Amniotic stem cell (primary cell): ENCODE measurements at places on chromosomes 7 and 10.
A peak's percentile ranks its signal among the peaks of the same experiment; 100 is the strongest.

GRCh38 chr7:2660359-2661095 lies 27.5 kb upstream of the AMZ1 start:
- no peak for DNase-seq

DNA sequence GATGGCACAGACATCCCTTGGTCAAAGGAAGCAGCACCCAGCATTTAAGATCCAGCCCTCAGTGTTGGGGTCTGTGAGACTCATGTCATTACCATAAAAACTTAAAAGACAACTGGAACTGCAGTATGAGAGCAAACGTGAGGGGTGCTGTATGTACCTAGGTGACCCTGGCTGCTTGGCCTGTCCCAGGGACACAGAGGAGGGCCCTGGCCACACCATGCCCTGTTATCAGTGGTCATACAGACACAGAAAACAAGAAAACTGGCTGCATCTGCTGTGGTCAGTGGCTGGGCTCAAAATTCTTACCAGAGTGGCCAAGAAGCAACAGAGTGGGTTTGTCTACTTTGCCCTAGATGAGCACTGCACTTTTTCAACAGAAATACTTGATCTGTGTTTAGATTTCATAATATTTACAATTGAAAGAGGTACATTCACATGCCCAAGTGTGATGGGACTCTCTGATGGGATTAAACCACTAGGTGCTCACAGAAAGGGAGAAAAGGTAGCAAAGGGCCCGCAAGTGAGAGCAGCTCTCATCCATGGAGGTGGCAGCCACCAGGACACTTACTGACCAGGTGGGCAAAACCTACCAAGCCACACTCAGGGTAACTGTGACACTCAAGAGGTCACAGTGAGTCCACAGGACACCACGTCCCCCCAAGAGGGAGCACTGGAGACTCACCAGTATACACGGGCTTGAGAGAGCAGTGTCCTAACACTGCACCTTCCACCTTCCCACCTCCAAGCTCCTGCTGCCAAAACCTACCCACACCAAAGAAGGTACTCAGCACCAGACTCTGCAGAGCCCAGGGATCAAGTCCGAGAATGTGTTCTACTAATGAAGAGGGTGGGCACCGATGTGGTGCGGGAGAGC lies 68.1 kb upstream of the CAMK2B start:
- DNase-seq: no peak

- DNase-seq: no peak
Measured at GRCh38 chr7:157685430-157686284, 348.9 kb downstream of the DNAJB6 start.

GRCh38 chr10:86782701-86783418 lies 26.4 kb downstream of the BMPR1A start:
- DNase-seq: no peak

- no peak for DNase-seq
Measured at GRCh38 chr10:2935647-2936386, 131.5 kb upstream of the PFKP start.

DNA sequence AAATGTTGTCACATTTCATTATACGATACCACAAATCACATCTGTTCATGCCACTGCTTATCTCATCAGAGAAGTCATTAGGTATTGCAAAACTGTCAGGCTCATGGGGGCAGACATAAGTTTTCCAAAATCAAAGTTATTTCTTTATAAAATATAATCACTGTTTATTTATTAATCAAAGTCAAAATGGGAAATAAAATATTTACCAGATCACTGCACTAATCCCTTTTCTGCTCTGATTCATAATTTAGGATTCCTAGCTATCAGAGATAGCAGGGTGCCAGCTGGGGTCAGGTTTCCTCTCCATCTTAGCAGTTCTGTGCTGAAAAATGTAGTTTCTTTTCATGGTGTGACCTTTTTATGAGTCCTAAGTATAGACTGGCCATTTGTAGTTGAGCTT lies 117.7 kb upstream of the LANCL2 start:
- no peak for DNase-seq

- DNase-seq: no peak
Measured at GRCh38 chr10:76136961-76137360, 705.5 kb downstream of the LRMDA start.

DNA sequence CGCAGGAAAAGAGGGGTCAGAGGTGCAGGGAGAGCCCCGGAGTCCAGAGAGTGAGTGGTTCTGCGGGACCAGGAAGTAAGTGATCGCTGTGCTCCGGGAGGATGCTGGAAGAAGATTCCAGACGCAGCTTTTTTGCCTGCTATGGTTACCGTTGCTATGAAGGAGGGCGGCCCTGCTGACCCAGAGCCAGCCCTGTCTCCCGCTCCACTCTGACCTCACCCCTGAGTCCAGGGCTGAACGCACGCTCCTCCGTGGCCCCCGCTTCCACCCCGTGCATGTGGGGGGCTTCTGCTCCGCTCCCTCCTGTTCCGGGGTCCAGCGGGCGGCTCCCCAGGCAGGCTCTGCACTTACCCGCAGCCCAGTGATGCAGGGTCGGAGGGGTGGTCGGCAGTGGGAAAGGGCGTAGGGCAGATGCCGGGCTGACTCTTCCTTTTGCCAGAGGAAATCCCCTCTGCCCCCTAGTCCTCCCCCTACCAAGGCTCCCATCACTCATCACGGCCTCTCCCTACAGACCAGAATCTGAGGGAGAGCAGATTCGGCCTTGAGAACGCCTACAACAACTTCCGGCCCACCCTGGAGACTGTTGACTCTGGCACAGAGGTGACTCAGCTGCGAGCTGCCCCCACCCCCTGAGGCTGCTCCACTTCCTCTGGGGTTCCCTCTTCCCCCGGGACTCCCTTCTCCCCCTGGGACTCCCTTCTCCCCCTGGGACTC lies 2.7 kb upstream of the MUC17 start:
- peak; percentile 78 for DNase-seq

GRCh38 chr7:2209961-2210323 lies 22.8 kb downstream of the MAD1L1 start:
- DNase-seq: no peak

GRCh38 chr7:154304740-154305700 lies 252.8 kb downstream of the DPP6 start:
- no peak for DNase-seq

GRCh38 chr10:110919349-110919931 lies at the start of gene SHOC2:
Gene SHOC2, plus strand, starts transcription at chr10:110919604. Its CDS starts 44,755 bp downstream, at chr10:110964359.
- DNase-seq: peak; percentile 67

- peak; percentile 68 for DNase-seq
Measured at GRCh38 chr7:116227678-116228239, 17.4 kb downstream of the TES start.

DNA sequence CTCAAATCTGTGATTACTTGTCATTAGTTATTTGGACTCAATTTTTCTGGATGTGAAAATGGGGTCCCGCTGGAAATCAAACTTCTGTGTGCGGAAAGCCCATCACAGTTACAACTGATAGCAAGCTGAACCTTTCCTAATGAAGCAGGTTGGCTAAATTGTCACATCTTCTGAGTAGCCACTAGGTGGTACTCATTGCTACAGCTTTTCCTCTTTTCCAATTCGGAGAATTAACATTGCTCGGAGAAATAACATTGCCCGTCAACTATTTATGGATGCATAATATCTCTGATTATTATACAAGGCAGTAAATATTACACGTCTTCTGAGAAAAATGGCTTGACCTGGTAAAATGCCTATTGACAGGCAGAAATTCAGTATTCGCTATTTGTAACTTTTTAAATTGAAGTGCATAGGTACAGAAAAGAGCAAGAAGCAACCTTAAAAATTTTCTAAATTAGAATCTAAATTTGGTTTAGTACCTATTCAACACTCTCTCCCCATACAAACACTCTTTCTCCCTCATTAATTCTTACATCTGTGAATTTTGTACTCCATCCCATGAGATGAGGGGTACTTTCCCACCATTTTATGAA lies 17.3 kb upstream of the BLOC1S2 start:
- peak; percentile 16 for DNase-seq

DNA sequence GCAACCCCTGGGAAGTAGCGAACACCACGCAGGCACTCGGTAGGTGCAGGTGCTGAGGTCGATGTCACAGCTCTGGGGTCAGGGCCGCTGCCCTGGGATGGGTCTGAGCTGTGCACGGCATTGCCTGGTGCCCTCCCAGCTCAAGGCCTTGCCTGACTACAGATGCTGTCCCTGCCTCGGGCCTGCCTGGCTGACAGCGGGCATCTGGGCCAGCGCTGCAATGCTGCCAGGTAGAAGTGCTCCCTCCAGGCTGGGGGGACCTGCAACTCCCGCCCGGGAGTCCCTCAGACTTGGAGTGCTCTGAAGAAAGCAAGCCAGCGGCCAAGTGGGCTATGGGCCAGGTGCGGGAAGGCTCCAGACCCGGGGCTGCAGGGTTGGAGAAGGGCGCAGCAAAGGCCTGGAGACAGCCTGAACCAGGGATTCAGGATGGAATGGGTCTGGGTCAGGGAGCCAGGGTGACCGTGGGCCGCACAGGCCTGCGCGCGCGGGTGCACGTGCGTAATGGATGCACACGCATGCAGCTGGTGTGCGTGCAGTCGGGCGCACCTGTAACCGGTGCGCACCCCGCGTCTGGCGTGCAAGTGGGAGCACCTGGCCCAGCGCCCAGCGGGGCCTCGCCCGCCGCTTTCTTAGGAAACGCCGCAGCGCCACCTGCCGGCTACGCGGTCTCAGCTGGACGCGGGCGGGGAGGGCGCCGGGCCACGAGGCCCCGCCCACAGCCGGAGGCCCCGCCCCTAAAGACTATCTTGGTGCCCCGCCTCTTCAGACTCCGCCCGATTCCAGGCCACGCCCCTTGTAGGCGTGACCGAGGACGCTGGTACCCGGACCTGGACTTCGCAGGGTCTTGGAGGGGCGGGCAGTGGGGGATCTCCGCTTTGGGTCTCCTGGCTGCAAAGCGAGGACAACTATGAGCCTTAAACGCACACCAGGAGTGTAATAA lies 46.7 kb downstream of the MICALL2 start:
- DNase-seq: peak; percentile 55

GRCh38 chr10:35271086-35271858 lies 65.0 kb upstream of the CCNY start:
- no peak for DNase-seq
